ENCODE measurements at places on chromosomes 2 and 18.

DNA sequence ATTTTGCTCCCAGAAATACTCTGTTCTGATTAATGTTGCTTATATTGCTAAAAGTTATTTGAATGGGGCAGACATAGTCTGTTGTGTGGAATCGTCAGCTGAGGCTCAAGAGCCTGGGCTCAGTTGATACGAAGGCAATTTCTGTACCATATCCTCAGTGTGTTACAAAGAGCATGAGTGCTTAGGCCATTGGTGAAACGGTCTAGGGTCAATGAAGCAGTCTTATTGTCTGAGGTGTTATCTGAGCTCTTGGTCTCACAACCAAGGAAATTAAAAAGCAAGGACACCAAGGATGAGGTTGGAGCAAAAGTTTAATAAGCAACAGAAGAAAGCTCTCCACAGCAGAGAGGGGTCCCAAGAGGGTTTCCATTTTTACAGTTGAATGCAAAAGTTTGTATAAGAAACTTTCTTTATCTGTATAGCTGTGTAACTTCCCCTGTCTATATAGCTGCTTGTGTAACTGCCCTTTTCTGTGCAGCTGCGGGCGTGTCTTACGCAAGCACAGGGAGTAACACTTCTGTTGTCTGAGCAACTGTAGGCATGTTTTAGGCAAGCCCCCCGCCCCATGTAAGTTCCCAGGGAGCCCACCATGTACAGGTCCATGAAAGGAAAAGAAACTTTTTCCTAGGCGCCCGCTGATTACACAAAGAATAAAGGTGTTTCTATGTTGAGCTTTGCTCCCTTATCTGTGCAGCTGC lies 40.6 kb upstream of the DSC1 start:
- DNase-seq: no peak

GRCh38 chr18:36629836-36630235 lies 199.0 kb downstream of the TPGS2 start:
- DNase-seq: no peak

GRCh38 chr2:220157312-220157711 lies 529.9 kb downstream of the SLC4A3 start:
- no peak for DNase-seq

- DNase-seq: peak; percentile 71
Observed at GRCh38 chr2:148720501-148721001, 76.0 kb downstream of the EPC2 start.

DNA sequence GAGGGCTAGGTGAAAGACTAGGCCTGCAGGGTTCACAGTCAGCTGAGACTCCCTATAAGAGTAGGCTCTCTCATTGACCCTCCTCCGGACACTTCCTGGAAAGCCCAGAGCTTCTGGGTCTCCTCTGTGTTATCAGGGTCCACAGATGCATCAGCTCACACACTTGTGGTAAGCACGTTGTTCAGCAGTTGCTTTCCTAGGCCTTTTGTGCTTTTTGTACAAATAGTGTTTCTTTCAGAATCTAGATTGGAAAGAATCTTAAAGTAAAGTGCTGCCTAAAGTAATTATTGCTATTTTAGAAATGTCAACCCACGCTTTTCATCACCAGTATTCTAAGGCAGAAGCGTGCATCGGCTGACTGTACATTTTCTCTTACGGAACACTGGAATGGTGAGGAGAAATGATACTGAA lies 15.5 kb downstream of the SLC9A2 start:
- no peak for DNase-seq

- no peak for DNase-seq
Observed at GRCh38 chr2:205171261-205171940, 510.9 kb upstream of the NRP2 start.

GRCh38 chr18:27136208-27136535 lies 48.9 kb downstream of the CHST9 start:
- DNase-seq: no peak

DNA sequence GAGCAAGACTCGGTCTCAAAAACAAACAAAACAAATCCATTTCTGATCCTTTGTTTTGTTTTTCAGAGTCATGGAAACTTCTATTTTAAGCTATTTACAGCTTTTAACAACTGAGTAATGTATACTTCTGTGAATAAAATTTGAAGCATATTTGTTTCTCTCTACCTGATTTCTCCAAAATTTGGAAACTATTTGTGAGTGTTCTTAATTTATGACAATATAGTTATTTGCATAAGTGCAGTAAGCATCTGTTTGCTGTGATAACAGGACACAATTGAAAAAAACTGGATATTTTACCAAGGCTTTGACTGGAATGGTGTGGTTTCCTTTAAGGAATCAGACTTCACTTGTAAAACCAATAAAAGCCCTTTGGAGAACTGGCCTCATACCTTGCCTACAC lies 53.3 kb upstream of the GULP1 start:
- DNase-seq: no peak
